ENCODE measurements at places on chromosomes 2 and 18.

DNA sequence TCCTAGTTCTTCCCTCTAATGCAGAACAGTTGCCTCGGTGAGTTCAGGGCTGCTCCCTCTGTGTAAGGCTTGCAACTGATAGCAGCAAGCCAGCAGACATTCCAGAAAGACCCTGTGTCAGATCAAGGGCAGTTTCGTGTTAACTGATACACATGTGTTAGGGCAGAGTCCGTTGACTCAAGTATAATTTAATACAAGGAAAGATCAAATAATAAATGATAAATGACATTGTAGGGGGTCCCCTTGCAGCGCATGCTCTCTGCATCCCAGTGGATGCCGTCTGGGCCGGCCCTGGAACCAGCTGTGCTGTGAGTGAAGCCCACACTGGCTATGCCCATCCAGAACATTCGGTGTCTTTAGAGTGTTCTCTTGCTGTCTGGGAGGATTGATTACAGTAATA, 180.3 kb downstream of the AGAP1 start:
- no peak for DNase-seq

DNA sequence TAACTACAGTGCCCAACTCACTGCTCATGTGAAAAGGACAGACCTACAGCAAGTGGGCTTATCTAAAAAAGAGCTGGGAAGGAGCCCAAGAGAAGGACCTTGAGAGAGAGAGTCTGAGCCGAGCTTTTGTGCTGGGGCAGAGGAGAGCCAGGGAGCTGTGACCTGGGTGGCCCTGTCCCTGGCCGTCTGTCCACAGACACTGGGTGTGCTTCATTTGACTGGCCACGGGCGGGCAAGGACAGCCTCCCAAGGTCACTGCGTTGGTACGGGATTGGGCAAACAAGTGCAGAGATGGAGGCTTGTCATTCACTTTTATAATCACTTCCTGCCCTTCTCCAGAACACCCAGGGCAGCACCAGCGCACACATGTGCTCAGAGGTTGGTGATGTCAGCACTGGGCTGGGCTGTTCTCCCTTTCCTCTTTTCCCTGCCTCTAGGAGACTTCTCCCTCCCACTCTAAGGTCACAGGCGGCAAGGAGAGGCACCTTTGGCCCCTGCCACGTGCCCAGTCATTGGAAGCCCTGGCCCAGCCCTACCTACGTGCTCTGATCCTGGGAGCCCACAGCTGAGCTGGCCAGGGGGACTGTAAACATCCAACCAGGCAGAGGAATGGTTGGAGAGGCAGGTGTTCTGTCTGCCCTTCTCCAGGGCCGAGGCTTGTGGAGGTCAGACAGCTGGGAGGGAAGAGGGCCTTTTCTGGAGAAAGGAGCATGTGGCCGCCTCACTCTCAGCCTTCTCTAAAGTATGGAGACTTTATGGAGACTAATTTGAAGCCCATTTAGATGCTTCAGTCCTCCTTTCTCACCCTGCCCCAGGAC, 6.4 kb upstream of the PSD4 start:
- DNase-seq, result no peak

- no peak for DNase-seq
Measured at GRCh38 chr2:159506202-159506601, 110.1 kb downstream of the BAZ2B start.

DNA sequence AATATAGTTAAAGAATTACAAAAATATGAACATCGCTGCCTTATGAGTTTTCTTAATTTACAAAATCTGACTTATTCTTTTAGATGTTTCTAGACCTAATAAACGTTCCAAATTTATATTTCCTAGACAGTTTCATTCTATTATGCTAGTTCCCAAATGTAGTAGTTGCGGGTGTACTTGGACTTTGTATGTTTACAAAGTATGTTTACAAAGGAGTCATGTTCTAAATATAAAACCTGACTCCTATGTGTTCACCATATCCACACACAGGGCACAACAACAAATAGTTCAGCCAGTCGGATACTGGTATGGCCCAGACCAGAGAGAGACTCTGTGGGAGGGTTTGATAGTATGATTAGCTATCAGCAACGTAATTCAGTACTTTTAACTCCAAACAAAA, 230.7 kb downstream of the KCNH7 start:
- DNase-seq, result no peak

DNA sequence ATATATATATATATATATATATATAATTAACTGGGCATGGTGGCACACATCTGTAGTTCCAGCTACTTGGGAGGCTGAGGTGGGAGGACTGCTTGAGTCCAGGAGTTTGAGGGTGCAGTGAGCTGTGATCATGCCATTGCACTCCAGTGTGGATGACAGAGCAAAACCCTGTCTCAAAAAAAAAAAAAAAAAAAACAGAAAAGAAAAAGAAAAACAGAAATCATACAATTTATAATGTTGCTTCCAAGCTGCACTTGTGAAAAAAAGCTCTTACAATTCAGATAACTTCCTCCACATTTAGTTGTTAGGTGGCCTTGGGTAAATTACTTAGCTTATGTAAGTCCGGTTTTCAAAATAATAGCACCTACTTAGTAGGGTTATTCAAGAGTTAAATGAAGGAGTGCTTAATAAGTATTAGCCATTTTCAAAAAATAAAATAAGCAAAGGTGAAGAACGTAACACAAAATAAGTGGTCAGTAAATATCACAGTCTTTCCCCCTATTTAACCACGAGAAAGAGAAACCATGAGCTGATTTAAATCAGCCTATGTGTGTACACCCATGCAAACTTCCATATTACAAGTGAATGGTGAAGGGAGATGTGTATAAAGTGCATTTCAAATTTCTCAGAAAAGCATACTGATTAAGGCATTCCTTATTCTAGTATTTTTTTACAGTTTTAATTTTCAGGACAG, 2.3 kb downstream of the WIPF1 start:
- no peak for DNase-seq

- no peak for DNase-seq
Measured at GRCh38 chr2:55957142-55957541, 33.6 kb upstream of the EFEMP1 start.

DNA sequence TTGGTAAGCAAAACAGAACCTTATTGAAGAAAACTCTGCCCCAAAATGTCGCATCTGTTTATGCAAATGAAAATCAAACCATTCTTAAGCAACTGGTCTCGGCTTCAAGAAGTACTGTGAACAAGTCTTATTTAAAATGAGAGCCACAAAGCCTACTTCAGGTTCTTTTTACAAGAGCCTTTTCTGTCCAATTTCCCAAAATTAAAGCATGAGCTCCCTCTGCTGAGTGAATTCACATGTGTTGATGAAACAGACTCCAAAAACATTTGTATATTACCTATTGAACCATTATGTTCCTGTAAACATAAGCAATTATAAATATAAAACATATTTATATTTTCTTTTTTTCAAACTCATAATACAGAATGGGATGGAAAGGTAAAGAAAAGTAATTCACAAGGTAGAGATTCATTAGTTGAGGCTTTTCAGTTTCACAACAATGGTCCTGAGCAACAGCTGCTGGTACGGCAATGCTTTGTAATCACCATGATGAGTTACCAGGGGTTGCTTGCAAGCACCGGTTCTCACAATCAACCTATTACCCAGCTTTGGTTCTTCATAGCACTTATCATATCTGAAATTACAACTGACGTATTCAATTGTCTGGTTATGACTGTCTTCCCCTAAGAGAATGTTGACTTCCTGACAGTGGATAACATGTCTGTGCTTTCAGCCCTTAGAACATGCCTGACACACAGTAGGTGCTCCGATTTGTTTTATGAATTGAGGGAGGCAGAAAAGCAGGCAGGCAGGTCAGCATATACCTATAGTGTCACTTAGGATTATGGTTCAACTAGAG, 108.4 kb upstream of the BZW1 start:
- DNase-seq, result peak; percentile 41
